ENCODE measurements at places on chromosomes 13 and 19. TPM values are rescaled to one million over a fixed set of nuclear protein-coding genes. Genes with fewer than 3 reads are reported as not detected.

Gene PROSER1
- polyA plus RNA-seq = 54.2 TPM

DNA sequence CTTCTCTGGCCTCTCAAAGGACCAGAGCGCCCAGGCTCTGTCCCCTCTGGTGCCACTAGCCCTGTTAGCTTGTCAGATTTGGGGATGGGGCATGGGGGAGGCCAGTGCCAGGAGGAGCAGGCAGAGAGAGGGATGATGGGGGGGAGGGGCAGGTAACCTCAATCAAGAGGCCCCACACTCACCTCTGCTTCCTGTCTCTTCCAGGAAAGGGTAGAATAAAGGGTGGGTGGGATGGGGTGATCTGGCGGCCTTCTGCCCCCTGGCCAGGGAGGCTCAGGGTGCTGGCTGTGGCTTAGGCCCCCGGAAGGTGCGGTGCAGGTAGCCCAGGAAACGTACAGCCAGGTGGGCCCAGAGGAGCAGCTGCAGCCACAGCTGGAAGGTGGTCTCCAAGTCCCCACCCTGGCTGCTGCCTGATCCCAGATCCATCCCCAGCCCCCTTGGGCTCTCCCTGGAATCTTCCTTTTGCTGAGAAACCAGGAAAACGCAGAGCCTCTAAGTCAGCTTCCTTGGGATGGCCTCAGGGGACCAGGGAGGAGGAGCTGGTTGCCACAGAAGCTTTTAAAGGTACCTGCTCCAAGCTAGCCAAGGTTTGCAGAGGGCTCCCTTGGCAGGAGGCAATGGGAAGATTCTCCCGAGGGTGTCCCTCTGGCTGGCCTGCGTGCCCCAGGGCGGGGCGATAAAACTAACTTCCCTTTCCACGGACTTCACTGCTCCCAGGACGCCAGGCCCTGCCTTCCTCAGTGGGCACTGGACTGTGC lies 5.3 kb downstream of the PRKACA start:
- no peak for DNase-seq

GRCh38 chr13:59513686-59514085 lies 650.0 kb downstream of the DIAPH3 start:
- no peak for DNase-seq

Gene KCNC3
- 55.2 TPM for polyA plus RNA-seq

Measured in left kidney (tissue), 8 donors.